ENCODE measurements at places on chromosomes 6 and 20. TPM values are rescaled to one million over a fixed set of nuclear protein-coding genes. Genes with fewer than 3 reads are reported as not detected.

Gene TENT5A
- 6.7 TPM for total RNA-seq

Gene SLC13A3
- total RNA-seq, result not detected

Gene CD83
- 36.4 TPM for total RNA-seq

Gene ADGRF4
- total RNA-seq, result not detected

Gene MTG2
- 9.9 TPM for total RNA-seq

GRCh38 chr20:48718786-48719578 lies 108.8 kb downstream of the PREX1 start:
- peaks cover 86% of the 10 kb centered on the region for H3K4me1 ChIP-seq
- H3K36me3 ChIP-seq, result peaks cover 18% of the 10 kb centered on the region
- no peak overlapping the region for H3K27ac ChIP-seq
- no peak overlapping the region for H3K4me3 ChIP-seq
- no peaks in the 10 kb centered on the region for H3K27me3 ChIP-seq
- peak; percentile 15 for DNase-seq

- H3K36me3 ChIP-seq, result no peaks in the 10 kb centered on the region
- H3K4me1 ChIP-seq, result no peaks in the 10 kb centered on the region
- H3K27me3 ChIP-seq, result peaks cover 55% of the 10 kb centered on the region
These were observed 28.4 kb upstream of the CDH22 start for GRCh38 chr20:46336735-46337134.

- peaks cover 5% of the 10 kb centered on the region for H3K4me1 ChIP-seq
- no peak overlapping the region for H3K27ac ChIP-seq
- DNase-seq, result no peak
- H3K36me3 ChIP-seq, result no peaks in the 10 kb centered on the region
- H3K27me3 ChIP-seq, result no peaks in the 10 kb centered on the region
- H3K4me3 ChIP-seq, result no peak overlapping the region
These were observed 154.6 kb downstream of the CDKAL1 start for GRCh38 chr6:20688710-20689500.

- no peaks in the 10 kb centered on the region for H3K36me3 ChIP-seq
- H3K27me3 ChIP-seq, result no peaks in the 10 kb centered on the region
- H3K4me1 ChIP-seq, result no peaks in the 10 kb centered on the region
- H3K27ac ChIP-seq, result no peak overlapping the region
These were observed 44.1 kb downstream of the PTK7 start for GRCh38 chr6:43120101-43120763.

All from CD4-positive, alpha-beta T cell (primary cell).